ENCODE measurements at places on chromosomes 6 and 20. TPM values are rescaled to one million over a fixed set of nuclear protein-coding genes. Genes with fewer than 3 reads are reported as not detected.

MAPK13 gene
- total RNA-seq = 2.3 TPM

PAX1 gene
- total RNA-seq = 0.58 TPM

ABHD16A gene
- 50.8 TPM for total RNA-seq

CEP43 gene
- total RNA-seq = 11.4 TPM

ZNF391 gene
- 3.0 TPM for total RNA-seq

RIPK1 gene
- 11.3 TPM for total RNA-seq

SLC24A3 gene
- 5.9 TPM for total RNA-seq

ECT2L gene
- total RNA-seq = 0.09 TPM

MCHR2 gene
- not detected for total RNA-seq

GSTA2 gene
- not detected for total RNA-seq

PDE10A gene
- 9.0 TPM for total RNA-seq

RPP40 gene
- 14.9 TPM for total RNA-seq

PAQR8 gene
- total RNA-seq = 4.7 TPM

EYA4 gene
- 28.8 TPM for total RNA-seq
